ENCODE measurements at places on chromosomes 2 and 18. TPM values are rescaled to one million over a fixed set of nuclear protein-coding genes. Genes with fewer than 3 reads are reported as not detected.

- no peak for DNase-seq
Observed at GRCh38 chr18:49237031-49237430, 223.4 kb downstream of the DYM start.

The FEV gene
- total RNA-seq, result not detected

The SLC30A3 gene
- total RNA-seq, result 0.33 TPM

DNA sequence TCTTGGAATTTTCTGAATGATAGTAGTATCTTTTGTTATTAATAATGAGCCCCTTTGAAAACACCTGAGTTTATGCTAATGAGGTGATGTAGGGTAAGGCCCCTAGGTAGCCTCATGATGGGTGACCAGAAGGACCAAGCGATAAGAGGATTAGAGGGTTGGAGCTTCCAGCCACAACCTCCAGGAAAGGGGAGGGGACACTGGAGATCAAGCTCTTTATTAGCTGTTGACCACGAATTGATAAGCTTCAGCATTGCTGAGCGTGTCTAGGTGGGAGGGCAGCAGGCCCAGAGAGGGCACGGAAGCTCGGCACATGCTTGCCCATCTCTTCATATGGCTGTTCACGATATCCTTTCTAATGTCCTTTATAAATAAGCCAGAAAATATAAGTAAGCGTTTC lies 39.0 kb downstream of the KIAA2012 start:
- DNase-seq, result no peak

DNA sequence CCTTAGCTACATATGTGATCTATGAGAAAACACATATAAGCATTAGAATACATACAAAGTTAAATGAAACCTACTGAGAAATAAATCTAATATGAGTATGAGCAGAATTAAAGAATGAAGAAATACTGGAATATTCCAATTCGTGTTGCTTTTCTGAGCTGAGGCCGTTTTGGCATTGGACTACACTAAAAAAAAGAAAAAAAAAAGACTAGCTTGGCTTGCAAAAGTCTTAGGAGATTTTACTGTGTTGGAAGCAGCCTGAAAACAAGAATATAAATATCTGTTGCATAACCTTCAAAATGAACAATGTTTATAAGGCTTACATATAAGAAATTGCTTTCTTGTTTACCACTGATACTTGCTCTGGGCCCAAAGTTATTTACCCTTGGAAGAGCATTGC lies 562.8 kb downstream of the TMEM182 start:
- DNase-seq, result no peak

GRCh38 chr2:217071416-217071815 lies 211.6 kb upstream of the TNP1 start:
- DNase-seq, result no peak

The DCC gene
- total RNA-seq, result not detected

The GAREM1 gene
- not detected for total RNA-seq

DNA sequence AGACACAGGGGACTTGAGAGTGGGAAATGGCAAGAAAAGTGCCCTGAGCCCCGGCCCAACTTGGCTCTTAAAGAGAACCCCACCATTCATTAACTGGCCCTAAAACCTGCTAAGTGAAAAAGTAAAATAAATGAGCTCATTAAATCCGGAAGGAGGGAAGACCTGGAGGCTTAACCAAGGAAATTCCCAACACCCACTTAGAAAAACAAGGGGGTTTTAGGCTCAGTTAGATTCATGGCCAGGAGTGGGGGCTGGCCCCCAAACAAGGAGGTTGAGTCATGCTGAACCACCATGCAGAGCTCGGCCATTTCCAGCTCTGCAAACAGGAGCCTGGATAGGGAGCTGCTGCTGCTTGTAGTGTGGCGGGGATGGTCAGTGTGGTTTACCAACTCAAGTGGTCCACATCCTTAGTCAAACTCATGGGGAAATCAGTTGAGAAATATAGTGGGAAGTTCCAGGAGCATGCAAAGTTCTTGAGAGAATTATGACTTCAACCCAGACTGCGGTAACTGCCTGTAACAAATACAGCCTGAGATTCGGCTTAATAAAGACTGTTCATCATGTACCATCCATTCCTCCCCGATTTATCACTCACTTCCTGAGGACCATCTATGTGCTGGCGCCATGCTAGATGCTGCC lies 39.7 kb upstream of the MRPL19 start:
- DNase-seq, result no peak

DNA sequence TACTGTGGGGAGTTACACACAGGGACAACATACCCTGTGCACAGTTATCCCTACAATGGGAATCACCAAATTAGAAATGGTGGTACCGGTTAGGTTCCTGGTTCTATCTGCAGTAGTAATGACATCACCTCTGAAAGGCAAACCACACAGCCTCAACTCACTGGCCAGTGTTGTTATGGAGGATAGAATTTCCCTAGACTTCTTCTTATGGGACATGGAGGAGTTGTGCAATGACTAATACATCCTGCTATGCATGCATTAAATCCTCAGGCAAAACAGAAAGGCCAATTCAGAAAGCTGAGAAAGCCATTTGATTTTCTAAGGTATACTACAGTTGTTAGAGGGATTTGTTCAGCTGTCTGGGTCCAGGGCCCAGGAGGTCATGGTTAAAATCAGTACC lies 439.3 kb downstream of the TMX3 start:
- DNase-seq, result no peak

- DNase-seq, result no peak
Observed at GRCh38 chr2:199092419-199092818, 365.3 kb downstream of the SATB2 start.

The MRPL44 gene
- total RNA-seq, result 42.6 TPM

DNA sequence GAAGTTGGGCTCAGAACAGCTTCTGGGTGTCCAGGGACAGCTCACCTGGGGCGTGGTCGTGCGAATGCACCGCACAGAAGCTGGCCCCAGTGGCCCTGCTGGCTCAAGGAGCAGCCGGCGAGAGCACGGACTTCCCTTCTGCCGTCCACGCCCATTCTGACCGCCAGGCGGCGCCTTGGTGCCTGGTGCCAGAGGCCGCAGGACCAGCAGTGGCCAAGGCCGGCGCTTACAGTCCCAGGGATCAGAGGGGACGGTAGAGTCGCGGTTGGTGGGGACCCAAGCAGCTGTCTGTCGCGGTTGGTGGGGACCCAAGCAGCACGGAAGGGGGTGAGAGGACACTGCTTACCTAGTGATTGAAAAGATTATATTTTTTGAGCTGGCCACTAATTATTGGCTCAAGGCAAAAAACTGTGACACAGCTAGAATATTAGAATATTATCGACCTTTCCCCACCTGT lies 25.7 kb downstream of the NPPC start:
- no peak for DNase-seq

The LYG2 gene
- total RNA-seq, result not detected

- no peak for DNase-seq
Observed at GRCh38 chr2:183530333-183530901, 406.2 kb downstream of the NUP35 start.

The PLGLB1 gene
- 3.2 TPM for total RNA-seq

The POTEJ gene
- not detected for total RNA-seq

DNA sequence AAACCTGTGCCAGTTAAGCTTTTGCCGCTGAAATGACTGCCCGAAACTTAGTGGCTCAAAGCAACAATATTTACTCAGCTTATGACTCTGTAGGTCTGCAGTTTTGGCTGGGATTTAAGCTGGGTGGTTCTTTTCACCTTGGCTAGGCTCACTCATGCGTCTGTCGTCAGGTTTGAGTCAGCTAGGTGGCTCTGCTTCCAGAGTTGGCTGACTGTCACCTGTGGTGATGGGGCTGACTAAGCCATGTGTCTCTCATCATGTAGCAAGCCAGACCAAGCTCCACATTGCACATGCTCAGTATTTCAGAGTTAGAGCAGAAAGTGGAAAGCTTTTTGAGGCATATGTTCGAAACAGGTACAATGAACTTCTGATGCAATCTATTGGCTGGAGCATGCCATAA lies 354.8 kb downstream of the MEIS1 start:
- DNase-seq, result no peak

DNA sequence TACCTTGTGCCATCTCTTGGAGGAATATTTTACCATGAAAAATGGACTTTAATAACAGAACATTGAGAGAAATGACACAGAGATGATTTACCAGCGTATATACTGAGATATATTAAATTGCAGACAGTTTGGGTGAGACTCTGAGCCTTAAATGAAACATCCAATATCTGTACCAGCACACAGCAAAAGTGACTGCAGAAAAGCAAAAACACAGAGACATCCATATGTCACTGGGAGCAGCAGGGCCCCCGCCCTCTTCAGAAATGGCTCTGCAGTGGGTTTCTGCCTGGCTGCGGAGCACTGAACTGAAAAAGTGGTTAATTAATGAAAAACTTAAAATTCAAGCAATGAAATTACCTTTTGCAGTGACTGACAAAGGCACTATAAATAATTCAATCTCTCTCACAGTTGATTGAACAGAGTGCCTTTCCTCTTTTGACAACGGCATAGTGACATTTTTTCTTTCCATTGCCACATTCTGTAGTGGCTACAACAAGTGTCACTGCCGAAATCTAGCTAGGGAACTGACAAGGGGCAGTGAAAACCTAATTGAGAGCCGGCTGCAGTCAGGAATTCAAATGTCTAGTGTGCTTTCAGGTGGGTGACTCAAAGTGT lies 353.4 kb downstream of the ALK start:
- no peak for DNase-seq

GRCh38 chr2:57549642-57550102 lies 496.9 kb upstream of the VRK2 start:
- no peak for DNase-seq

The UGT1A8 gene
- total RNA-seq, result not detected

DNA sequence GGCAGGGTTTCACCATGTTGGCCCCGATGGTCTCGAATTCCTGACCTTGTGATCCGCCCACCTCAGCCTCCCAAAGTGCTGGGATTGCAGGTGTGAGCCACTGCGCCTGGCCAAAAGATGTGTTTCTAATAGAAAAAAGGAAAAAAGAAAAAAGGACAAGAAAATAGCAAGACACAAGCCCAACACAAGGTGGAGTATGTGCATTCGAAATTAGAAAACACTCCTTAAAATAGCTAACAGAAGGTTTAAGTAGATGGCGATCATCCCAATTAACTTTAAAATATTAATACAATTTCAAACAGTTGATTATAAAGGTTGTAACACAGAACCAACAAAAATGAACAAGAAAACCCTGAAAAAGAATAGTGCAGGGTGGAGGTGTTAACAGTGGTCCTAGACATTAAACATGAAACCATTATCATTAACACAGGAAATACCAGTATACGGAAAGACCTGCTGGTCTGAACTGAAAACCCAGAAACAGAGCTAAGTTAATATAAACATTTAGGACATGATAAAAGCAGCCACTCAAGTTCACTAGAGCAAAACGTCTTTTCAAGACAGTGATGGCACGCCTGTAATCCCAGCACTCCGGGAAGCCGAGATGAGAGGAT lies 57.9 kb downstream of the HDLBP start:
- no peak for DNase-seq

The POTEI gene
- not detected for total RNA-seq

DNA sequence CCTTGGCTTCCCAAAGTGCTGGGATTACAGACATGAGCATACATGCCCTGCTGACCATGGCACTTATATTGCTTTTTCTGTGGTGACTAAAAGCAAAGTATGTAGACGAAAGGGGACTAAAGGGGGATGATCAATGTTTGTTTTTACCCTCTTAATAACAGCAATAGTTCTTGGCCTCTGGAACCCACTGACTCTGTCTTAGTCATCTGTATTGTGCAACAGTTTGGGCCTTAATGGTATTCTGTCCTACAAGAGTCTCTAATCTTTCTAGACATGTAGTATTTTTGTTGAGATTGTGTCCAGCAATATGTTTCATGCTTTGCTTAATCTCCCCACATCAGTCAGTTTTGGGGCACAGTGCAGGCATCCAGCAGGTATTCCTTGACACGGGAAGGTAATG lies 359.9 kb upstream of the FANCL start:
- no peak for DNase-seq

DNA sequence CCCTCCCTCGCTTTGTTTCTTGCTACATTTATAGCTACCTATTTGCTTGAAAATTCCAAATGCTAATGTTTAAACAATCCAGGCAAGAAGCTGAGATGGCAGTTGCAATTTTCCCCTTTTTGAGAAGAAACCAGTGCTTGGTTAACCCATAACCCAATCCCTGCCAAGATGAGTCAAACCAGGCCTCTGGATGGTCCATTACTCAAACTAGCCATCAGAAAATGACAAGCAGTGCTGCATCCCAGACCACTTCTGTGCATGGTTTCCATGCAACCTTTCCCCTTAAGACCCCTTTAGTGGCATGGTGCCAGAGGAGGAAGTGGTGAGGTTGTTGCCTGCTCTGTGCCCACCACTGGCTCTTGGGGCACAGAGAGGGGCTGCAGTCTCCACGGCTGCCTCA lies 131.2 kb upstream of the RMP24 start:
- DNase-seq, result no peak

The IL36B gene
- total RNA-seq, result not detected

DNA sequence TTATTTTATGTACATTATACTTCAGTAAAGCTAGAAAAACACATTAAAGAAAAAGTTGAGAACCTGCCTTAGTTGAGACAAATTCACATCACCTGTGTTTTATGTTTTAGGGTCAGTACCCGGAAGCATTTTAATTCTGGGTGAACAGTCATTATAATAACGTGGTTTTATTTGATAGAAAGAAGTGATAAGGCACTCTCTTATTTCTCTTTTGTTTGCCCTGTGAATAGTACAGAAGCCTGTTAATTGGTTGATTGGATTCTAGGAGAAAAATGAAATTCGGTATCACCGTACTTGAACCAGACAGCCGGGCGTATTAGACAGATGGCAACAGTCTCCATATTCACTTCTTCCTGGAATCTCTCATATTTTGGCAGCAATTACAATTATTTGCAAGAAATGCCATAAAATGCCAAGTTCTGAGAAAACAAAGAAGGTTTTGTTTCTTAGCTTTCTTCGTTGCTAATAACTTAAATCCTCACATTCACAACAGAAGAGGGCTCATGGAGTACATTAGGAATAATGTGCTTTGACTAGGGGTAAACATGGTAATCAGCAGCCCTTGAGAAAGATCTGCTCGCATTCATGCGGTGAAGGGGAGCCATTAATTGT lies 168.7 kb upstream of the RASGRP3 start:
- DNase-seq, result no peak

GRCh38 chr18:47987388-47987699 lies 56.9 kb upstream of the SMAD2 start:
- no peak for DNase-seq

The SMYD1 gene
- total RNA-seq, result not detected

GRCh38 chr18:11581286-11581685 lies 28.1 kb upstream of the SLC35G4 start:
- DNase-seq, result no peak

The AOX1 gene
- not detected for total RNA-seq

GRCh38 chr2:163205589-163206254 lies 367.2 kb upstream of the KCNH7 start:
- DNase-seq, result no peak

DNA sequence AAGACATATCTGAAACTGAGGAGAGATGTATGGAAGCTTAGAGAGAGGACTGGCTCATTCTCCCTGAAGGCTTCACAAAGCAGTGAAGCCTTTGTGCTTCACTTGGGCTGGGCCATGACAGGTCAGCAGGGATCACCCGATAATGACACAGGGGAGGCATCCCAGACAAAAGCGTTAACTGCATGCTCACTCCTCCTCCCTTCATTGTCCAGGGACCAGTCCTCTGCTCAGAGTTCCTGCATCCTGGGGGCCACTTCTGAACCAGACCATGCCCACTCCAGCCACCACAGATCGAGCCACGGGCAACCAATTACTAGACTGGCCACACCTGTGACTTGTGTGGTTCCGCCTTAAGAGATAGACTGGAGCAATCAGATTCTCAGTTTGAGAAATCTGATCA lies 236.0 kb downstream of the CLIP4 start:
- DNase-seq, result no peak

- no peak for DNase-seq
Observed at GRCh38 chr2:2868085-2868484, 509.5 kb downstream of the EIPR1 start.

All from CD8-positive, alpha-beta memory T cell (primary cell).